ENCODE measurements at places on chromosomes 11 and 22.
A peak's percentile ranks its signal among the peaks of the same experiment; 100 is the strongest.

- DNase-seq = no peak
These were observed 436.2 kb downstream of the BUD13 start for GRCh38 chr11:116336540-116336939.

DNA sequence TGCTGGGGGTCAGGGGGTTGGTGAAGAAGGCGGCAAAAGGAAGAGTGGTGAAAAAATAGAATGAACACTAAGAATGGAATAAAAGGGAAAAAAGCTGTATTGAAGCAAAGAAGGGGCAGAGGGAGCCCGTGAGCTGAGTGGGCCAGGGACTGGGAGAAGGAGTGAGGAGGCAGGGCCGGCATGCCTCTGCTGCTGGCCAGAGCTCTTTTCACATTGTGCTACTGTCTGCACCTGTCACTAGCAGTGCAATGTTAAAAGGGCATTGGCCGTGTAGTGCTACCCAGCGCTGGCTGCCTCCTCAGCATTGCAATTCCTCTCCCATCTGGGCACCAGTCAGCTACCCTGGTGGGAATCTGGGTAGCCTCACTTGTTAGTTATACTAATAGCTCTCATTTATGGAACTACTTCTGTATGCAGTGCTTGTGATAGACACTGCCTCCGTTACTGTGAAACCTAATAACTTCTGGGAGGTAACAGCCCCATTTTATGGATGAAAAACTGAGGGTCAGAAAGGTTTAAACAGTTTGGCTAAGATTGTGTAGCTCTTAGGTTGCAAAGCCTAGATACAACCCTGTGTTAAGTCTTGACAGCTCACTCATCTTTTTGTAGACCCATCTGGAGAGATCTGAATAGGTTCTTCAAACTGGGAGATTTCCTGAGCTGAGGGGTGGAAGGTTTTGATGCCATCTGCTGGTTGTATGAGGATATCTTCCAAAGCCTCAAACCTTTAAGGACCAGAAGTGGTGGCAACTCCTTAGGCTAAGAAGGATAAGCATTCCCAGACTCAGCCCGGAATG, 8.5 kb downstream of the YPEL4 start:
- DNase-seq = peak; percentile 53

GRCh38 chr11:107180236-107180635, 162.0 kb upstream of the GUCY1A2 start:
- peak; percentile 19 for DNase-seq

DNA sequence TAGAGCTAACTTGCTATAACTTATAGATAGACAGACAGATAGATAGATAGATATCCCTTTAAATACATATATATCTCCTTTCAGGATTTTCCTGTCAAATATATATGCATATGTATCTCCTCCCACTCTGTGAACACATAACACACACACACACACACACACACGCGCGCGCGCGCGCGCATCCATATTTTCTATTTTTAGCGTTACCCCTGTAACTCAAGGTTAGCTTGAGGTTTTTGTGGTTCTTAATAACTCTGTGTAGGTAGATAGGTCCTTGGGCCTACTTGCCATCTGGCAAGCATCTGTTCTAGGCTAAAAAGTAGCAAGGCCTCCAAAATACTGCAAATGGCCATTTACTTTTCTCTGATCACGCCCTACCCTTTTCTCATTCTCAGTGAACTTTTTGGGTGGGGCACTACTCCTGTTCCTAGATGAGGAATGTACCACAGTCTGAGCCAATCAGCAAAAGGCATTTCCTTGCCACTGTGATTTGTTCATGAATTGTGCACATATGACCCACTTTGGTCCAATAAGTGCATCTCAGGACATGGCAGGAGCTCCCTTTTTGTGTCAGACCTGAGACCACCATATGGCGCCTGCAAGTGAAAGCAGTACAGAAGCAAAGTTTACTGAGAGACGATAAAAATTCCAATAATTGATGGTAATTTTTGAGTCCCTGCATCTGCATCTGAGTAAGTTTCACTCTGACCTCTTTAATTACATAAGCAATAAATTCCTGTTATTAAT, 740.5 kb upstream of the API5 start:
- no peak for DNase-seq

DNA sequence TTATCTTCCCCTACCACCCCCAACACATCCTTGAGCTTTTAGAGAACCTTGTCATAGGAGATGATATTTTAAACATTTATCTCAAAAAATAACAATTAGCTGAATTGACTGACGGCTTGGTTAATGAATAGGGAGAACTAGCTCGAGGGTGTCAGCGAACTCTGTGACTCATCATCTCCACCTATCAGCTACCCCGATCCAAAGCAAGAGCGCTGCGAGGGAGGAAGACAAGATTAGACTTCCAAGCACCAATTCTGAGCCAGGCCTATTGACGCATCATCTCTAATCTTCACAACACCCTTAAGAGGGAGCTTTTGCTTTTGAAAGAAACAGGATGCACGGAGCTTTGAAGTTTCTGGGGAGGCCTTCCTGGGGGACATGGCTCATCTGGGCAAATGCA, 51.0 kb upstream of the GALNT18 start:
- no peak for DNase-seq
